ENCODE measurements at places on chromosomes 2 and 18.

- no peak for DNase-seq
Observed at GRCh38 chr2:112001942-112002341, 53.1 kb upstream of the TMEM87B start.

- DNase-seq: no peak
Observed at GRCh38 chr2:181366675-181367175, 90.5 kb upstream of the ITGA4 start.

DNA sequence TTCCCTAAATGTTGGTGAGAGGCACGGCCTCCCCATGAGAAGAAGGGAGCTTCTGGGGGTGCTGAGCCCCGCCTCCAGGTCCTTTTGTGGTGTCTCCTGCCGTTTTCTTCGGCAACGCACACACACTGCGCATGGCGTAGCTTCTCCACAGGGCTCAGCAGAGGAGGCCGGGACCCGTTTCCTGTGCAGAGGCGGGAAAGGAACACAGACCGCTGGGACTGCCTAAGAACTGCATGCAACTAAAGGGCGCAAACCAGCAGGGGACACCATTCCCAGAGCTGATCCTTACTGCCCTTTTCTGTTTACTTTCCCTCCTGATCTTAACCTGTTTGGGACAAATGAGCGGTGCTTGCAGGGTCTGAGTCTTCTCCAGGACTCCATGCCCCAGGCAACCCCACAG is 90.3 kb upstream of the CAPN13 start:
- no peak for DNase-seq

- no peak for DNase-seq
Observed at GRCh38 chr2:24838541-24838940, 45.3 kb downstream of the CENPO start.

DNA sequence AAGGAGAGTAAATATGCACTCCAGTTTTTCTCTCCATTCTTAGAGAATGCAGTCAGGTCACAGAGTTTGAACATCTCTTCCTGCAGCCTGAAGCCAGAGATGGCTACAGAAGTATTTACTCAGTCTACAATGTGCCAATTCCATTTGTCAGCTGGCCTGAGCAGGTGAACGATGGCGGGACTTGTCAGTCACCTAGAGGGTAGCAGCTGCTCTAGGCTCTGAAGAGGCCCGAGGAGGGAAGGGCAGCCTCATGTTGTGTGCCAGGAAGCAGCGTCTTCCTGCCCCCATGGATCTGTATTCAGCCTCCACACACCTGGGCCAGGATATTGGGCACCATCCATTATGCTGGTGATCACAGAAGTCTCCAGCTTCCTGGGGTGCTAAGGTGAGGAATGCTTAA is 316.7 kb upstream of the CHAC2 start:
- DNase-seq: no peak

DNA sequence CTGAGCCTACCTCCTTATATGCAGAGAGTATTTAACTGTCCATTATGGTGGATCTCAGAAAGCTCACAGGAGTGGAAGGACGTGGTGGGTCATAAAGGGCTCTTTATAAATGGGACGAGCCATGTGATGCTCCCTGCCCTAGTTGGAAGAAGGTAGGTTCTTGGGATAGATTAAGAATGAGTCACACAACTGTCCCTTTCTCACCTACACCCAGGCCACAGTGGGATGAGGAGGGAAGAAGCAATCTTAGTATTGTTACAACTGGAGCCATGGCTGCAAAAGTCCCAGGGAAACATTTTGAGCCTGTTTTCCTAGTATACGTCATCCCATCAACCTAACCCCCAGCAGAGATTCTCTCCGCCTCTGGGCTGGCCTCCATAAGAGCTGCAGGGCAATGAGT is 229.9 kb downstream of the TTC32 start:
- DNase-seq: no peak

DNA sequence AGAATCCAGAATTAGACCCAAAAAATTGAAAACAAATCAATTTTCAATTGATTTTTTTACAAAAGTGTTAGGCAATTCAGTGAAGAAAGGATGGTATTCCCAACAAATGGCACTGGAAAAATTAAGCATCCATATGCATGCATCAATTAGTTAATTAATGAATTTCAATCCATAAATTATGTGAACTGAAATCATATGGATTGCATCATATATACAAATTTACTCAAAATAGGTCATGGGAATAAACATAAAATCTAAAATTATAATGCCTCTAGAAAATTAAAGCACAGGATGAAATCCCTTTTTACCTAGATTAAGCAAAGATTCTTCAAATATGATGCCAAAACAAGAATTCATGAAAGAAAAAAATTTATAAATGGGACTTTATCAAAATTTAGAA is 213.9 kb upstream of the KLHL29 start:
- DNase-seq: no peak

- no peak for DNase-seq
Observed at GRCh38 chr18:50726960-50727589, 92.7 kb downstream of the MRO start.

- no peak for DNase-seq
Observed at GRCh38 chr2:102186791-102187495, at the start of gene IL1RL2. Gene IL1RL2, plus strand, starts transcription at chr2:102187023. Its CDS starts 845 bp downstream, at chr2:102187868.

- no peak for DNase-seq
Observed at GRCh38 chr2:1784087-1784486, 39.8 kb upstream of the PXDN start.

DNA sequence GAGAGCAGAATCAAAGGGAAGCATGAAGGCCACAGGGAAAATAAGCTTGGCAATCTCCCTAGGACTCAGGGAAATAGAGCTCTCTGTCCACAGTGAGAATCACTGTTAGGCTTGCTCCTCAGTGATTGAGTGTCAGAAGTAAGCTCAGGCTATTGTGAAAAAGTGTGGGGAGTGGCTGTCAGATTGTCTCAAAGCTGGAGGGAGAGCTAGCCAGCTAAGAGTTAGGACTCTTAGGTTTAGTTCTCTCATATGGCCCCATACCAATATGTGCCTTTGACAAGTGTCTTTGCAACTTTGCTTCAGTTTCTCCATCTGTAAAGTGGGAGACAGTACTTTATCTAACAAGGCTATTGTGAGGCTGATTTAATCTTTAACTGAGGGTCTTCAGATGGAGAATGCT is 17.2 kb downstream of the EIF4E2 start:
- no peak for DNase-seq

GRCh38 chr2:193502363-193503035 is 1307.8 kb upstream of the TMEFF2 start:
- no peak for DNase-seq

GRCh38 chr2:11720752-11721151 is 25.7 kb upstream of the LPIN1 start:
- no peak for DNase-seq

- DNase-seq: no peak
Observed at GRCh38 chr2:60567919-60568768, 14.7 kb upstream of the BCL11A start.

DNA sequence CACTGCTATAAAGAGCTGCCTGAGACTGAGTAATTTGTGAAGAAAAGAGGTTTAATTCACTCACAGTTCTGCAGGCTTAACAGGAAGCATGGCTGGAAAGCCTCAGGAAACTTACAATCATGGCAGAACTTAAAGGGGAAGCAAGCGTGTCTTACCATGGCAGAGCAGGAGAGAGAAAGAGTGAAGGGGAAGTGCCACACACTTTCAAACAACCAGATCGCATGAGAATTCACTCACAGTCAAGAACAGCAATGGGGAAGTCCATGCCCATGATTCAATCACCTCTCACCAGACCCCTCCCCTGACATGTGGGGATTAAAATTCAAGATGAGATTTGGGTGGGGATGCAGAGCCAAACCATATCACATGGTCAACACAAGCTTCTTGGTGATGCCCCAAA is 34.7 kb upstream of the CDK5R2 start:
- DNase-seq: no peak

DNA sequence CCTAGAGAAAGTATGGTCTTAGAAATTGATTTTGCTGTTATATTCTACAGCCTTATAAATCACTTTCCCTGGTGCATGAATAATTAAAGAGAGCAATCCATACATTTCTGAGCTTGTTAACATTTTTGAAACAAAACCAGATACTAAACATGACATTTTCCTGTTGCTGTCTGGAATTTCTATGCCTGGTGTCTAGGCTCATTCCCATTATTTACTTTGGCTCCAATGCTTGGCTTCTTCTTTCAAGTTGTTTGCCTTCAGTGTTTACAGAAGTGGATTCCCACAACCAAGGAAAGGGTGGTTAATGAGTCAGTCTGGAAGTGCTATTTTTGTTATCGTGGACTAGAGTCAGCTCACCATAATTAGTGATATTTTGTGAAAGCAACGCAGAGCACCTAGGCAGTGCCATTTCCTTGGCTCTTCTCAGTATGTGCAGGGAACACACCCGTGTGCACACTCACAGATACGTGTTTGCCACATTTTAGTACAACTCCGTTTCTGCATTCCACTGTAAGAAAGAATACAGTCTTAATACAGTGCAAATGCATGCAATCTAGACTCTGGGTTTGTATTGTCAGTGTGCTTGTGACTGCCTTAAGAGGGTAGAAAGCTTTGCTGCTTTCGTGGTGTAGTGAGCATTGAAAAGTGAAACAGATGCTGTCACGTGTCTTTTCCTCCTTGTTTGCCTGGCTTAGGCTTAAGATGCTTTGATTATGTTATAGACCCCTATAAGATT is 185.0 kb upstream of the RASGRP3 start:
- DNase-seq: no peak

GRCh38 chr2:24022975-24023575 is 13.2 kb downstream of the MFSD2B start:
- DNase-seq: no peak

GRCh38 chr2:190481339-190481738 is 53.2 kb downstream of the NEMP2 start:
- DNase-seq: no peak

- no peak for DNase-seq
Observed at GRCh38 chr2:191376981-191377629, 131.9 kb downstream of the MYO1B start.

DNA sequence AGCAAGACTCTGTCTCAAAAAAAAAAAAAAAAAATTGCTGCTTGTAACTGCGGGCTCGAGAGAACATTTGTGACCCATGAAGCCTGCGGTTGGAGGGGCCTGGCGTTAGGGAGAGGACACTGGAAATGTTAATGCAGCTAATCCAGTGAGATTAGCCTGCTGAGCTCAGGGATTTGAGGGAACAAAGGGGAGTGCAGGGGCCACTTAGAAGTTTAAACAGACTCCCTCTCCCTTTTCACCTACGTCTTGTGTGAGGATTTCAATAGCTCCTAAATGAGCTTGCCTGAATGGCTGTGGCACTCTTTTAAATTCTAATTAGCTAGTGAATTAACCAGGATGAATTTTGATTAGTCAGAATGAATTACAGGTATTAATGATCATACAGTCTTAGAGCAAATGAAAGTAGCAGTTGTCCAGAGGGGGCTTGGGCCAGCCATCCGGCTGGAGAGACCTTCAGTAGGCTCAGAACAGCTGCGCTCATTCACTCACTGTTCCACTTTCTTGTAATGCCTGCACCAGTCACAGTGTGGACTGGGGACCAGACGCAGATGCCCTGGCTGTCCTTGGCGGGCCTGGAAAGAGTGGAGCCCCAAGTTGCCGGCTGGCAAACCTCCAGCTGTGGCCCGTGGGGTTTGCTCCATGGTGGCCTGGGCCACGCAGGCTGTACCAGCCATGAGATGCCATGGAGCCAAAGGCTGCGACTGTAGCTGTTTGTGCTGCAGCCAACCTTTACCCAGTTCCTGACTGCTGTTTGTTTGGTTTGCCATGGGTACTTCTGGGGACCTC is 20.8 kb downstream of the LDLRAD4 start:
- DNase-seq: no peak

GRCh38 chr2:6700335-6700734 is 165.4 kb downstream of the CMPK2 start:
- DNase-seq: no peak

DNA sequence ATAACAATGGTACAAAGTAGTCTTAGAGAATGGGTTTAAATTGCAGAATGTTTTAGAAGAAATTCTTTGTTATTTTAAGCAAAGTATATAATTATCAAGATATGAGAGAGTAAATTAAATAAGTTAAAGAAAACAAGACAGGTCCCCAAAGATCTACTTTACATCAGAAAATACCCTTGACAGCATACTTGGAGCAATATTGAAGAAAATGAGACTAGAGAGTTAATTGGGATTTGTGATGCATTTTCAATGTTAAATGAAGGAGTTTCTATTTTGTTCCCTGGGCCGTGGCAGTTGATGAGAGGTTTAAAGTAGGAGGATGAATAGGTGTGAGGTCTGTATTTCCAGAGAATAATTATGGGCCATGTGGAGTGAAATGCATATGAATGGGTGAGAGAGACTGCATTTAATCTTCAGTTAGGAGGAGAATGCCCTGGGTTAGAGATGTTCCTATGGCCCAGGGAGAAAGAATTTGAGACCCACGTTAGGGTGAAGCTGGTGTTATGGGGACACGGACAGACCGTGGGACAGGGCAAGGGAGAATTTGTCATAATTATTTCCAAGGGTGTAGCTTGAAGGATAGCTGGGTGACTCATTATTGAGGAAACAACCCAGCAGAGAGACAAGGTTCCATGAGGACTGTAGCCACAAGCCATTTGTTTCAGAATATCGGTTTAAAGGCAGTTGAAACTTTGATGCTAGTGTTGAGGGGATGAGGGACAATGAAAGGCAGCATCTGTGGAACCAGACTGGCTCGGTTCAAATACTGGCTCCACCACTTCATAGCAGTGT is 22.7 kb downstream of the MGAT5 start:
- DNase-seq: no peak

DNA sequence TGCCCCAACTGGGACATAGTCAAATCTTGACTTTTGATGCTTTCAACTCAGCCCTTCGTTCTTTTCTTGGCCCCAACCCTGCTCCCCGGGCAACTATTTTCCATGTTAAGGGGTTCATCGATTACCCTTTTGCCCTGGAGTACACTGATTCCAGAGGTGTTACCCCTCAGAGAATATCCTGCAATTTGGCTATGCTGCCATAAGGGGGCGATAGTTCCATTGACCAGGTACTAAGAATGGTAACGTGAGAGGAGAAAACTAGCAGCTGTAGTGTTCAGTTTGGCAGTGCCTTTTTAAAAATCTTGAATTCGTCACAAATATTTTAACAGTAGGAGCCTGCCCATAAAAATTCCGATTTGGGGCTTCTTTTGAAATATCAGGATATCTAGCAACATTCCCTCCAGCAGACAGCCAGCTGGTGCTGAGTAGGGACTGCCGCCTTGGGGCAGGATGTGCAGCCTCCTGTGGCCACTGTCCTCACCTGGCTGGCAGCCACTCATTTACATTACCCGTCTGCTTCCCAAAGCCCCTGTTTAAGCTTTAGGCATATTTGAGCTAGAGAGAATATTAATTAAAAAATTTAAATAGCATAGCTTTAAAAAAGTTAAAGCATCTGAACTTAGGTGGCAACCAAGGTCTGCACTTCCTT is 146.3 kb upstream of the SKOR2 start:
- no peak for DNase-seq

DNA sequence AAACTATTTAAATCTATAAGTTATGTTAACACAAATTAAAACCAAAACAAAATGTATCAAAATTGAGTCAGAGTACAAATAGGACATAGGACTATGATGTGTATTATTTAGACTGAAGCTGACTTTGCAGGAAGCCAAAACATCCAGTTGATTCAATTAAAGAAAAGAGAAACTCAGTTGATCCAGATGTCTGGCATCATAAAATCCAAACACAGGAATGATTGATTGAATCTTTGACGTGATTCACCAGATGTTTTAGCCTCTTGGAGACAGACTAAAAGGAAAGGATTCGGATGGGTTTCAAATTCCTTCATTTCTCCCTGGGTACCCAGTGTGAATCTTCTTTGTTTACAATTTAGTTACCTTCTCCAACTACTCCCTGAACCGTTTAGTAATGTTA is 272.9 kb downstream of the IRS1 start:
- DNase-seq: no peak

- DNase-seq: peak; percentile 70
Observed at GRCh38 chr2:26330114-26330549, 15.8 kb upstream of the SELENOI start.

- DNase-seq: no peak
Observed at GRCh38 chr2:174752403-174753037, 11.8 kb downstream of the CHRNA1 start.

Measured in activated T-helper 1 cell treated with anti-CD3 and anti-CD28 coated beads, Interleukin-2, amount 50 U/mL, for 16 hours (primary cell).